ENCODE measurements at places on chromosomes 2 and 18.

- DNase-seq: no peak
Observed at GRCh38 chr2:127776122-127776780, 34.7 kb downstream of the WDR33 start.

GRCh38 chr2:202933139-202933510, 21.1 kb downstream of the CARF start:
- no peak for DNase-seq

- no peak for DNase-seq
Observed at GRCh38 chr2:105431367-105432043, 32.7 kb upstream of the FHL2 start.

GRCh38 chr2:88765154-88765888, 73.8 kb downstream of the RPIA start:
- DNase-seq: no peak

GRCh38 chr18:42742474-42742873, 373.0 kb downstream of the RIT2 start:
- DNase-seq: no peak

DNA sequence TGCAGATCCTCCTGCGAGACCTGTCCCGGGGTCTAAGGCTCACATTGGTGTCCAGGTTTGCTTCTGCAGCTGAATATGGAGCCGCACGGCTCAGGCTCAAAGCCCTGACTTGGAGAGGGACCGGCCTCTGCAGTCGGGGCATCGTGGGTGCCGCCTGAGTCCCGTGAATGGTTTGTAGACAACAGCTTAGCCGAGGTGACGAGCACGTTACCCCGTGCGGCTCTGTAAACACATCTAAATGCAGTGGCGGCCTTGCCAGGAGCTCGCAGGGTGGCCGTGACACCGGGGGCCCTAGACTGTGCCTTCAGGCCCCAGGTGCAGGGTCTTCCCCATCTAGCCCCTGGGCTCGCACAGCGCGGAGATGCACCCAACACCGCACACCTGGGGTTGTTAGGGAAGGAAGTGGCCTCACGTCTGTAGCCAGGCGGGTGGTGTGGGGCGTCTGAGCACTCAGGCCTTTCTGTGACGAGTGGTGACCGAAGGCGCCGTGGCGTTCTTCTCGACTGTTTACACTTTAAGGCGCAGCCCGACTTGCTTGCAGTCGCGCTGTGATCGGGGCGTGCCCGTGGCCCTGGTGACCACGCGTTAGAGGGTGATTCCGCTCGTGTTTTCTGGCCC, 91.6 kb downstream of the NFATC1 start:
- DNase-seq: no peak

- DNase-seq: no peak
Observed at GRCh38 chr2:159209341-159210306, 76.9 kb downstream of the WDSUB1 start.

DNA sequence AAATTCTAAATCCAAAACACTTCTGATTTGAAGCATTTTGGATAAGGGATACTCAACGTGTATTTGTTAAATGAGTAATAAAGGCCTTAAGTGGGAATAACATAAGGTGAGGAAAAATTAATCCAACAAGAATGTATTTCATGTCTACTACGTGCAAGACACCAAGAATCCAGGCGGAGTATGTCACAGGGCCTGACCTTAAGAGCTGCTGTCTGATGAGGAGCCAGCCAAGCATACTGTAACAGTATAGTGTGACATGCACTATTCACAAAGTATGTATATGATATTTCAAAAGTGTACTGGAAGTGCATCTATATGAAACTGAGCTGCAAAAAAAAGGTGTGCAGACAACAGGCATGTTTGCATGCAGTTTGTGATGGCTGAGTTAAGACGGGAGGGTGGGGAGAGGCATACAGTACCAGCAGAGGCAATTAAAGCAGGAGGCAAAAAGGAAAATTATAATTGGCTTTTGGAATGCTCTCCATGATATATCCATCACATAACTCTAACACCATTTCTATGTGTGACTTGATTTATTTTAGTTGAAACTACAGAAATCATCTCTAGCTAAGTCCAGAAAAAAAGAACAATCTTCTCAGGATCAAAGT, 18.2 kb downstream of the IWS1 start:
- DNase-seq: no peak

DNA sequence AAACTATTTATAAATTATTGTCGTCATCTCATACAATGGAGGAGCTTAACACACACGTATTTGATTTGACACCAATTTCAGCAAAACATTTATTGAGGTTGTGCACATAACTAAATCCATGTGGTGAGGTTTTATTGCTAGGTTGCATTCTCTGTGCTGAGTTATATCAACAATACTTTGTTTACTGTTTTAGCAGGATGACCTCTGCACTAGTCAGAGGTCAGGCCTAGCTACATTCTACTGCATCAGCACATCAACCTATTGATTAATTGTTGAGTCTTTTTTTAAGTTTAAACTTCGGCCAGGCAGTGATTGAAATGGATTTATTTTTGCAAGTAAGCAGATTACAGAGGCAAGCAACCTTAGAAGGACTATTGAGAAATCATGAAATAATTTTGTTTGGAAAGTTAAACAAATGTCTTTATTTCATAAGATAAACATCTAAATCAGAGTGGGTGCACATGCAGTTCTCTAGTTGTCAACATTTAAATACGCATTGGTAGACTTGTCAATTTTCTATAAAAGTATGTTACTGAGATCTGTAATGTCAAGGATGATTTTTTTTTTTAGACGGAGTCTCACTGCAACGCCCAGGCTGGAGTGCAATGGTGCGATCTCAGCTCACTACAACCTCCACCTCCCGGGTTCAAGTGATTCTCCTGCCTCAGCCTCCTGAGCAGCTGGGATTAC, 75.2 kb upstream of the CD28 start:
- no peak for DNase-seq

- no peak for DNase-seq
Observed at GRCh38 chr2:239354132-239354790, 46.6 kb downstream of the HDAC4 start.

GRCh38 chr2:67130531-67131256, 266.4 kb upstream of the ETAA1 start:
- no peak for DNase-seq

- no peak for DNase-seq
Observed at GRCh38 chr2:65437392-65438135, 5.2 kb upstream of the SPRED2 start.

DNA sequence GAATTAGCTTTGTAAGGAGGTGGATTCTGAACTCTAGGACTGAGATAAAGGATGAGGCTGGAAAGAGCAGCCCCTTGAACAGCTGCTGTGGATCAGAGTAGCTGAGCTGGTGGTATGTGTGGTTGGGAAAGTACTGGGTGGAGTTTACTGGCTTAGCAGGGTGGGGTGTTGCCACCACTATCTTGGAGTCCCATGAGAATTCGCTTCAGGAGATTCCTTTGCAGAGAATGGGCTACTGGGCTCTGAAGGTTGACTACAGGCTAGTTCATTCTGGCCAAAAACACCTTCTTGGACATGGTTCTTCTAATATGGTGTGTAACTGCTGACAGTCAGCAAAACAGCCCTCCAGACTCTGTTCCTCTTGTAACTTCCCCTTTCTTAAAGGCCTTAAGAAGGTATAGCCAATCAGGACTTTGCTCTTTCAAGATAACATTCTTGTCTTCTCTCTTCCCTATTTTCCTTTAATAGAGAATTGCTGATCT, 52.7 kb downstream of the TET3 start:
- DNase-seq: no peak

Data from stimulated activated naive CD4-positive, alpha-beta T cell treated with Interleukin-2 at 50 U/mL for 16 hours (primary cell).